ENCODE measurements at places on chromosomes 13 and 19.

DNA sequence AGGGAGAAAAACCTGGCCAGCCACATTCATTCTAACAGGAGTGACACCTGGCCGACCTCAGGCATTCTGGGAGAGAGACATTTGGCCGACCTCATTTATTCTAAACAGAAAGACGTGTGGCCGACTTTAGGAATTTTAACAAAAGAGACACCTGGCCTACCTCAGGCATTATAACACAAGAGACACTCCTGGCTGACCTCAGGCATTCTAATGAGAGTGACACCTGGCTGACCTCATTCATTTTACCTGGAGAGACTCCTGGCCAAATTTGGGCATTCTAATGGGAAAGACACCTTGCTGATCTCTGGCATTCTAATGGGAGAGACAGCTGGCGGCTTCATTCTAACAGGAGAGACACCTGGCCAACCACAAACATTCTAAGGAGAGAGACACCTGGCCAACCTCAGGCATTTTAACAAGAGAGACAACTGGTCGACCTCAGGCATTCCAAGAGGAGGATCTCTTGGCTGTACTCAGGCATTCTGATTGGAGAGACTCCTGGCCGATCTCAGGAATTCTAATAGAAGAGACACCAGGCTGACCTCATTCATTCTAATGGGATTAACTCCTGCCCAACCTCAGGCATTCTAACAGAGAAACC lies 1353.9 kb downstream of the UQCRFS1 start:
- DNase-seq: no peak

DNA sequence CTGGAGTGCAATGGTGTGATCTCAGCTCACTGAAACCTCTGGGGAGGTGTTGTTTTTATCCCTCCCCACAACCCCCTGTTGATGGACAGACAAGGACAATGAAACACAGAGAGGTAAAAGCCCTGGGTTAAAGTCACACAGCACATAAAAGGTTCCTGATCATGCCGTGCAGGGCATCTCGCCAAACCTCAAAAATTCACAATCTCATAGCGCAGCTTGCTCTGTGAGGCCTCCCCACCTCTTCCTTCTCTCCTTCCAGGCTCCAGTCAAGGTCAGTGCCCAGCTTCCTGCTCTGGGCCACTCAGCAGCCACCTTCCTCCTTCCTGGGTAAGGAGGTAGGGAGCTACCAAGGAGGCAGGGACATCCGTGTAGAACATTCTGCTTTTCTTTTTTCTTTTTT lies 2.3 kb downstream of the FUT2 start:
- DNase-seq: peak; percentile 20

GRCh38 chr13:67303661-67304333 lies 73.7 kb upstream of the PCDH9 start:
- no peak for DNase-seq

DNA sequence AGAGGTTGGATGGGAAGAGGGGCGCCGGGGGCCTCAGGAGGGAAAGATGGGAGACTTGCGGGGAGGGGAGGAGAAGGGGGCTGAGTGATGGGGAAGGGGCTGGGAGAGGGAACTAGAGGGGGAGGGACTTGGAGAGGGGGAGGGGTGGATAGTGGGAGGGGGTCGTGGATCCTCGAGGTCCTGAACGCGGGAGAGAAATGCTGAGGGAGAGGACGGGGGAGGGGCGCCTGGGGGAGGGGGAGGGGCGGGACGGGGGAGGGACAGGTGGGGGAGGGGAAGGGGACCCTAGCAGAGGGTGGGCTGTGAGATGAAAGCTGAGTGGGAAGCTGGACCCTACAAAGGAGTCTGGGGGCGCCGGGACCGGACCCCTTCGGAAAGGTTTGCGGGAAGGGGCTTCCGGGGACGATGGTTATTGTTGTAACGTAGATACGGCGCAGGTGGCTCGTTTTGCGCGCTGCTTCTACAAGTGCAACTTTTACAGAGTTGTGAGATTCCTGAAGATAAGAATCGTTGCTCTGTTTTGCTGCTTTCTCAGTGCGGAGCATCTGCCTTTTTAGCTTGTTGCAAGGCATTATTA lies 418 bp downstream of the ZNF444 start:
- no peak for DNase-seq

GRCh38 chr19:4732680-4733114 lies 9.1 kb upstream of the DPP9 start:
- peak; percentile 50 for DNase-seq

DNA sequence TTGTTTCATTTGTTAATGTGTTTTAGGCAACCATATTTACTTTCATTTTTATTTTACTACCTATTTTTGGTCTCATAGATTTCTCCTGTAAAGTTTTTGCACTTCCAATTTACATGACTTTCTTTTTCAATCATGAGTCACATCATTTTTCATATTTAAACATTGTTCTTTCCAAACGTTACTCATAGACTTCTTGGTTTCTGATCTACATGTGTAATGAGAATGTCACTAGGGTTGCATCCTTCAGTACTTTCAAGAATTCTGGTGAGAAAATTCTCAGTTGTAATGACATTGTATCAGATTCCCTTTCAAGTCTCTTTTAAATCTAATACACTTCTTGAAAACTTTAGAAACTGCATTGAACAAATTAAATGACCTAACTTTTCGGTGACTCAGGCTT lies 991.7 kb downstream of the EFNB2 start:
- no peak for DNase-seq

DNA sequence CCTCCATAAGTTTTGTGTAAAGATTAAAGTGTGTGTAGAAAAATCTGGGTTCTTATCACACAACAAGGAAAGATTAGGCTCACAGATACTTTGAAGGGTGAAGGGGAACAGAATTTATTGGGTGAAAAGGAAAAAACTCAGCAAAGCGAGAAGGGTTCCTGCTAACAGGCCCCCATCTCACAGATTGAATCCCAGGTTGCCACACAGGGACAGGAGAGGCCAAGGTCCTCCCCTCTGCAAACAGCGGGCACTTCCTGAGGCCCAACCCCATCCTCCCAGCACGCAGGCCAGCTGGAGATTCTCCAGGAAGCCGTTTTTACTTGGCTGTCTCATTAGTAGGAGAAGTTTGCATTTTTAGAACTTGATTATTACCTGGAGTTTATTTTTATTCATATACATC lies 15.2 kb upstream of the ERCC5 start:
- no peak for DNase-seq

DNA sequence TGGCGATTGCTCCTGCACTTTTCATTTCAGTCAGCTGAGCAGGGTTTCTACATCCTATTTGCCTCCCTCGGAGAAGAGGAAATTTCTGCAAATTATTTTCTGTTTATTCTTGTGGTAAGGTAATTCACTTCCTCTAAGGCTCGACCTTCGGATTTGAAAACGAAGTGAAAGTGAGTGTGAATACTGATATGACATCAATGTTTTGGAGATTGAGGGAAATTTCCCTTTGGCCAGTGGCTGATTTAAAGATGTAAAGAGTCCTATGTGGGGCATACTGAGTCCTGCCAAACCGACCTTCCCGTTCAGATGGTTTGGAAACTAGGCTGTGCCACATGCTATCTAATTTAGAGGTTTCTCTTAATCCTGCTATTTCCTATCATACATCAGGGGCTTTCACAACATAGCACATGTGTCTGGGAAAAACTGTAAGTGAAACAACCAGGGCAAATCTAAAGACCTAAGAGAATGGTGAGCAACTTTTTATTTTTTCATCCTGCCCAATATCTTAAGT lies 112.3 kb downstream of the POSTN start:
- DNase-seq: no peak

DNA sequence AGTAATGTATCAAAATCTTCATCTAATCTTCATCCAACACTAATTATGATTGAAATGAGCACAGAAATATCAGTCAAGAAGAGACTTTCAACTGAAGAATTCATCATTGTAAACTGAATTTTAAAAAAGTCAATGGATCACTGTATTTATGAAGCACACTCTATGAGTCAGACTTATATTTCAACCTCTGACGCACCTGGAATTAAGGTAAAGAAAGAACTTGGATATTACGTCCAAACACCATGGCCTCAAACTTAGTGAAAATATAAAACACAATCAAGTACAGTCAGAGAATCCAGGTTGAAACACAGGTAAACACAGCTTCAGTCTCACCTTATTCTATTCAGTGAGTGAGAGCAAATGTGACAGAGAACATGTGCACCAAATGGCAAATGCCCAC lies 39.5 kb downstream of the MIPEP start:
- DNase-seq: no peak

GRCh38 chr13:112574834-112575613 lies 12.9 kb downstream of the TUBGCP3 start:
- DNase-seq: no peak

- no peak for DNase-seq
Measured at GRCh38 chr19:55690109-55690768, 15.2 kb downstream of the EPN1 start.

DNA sequence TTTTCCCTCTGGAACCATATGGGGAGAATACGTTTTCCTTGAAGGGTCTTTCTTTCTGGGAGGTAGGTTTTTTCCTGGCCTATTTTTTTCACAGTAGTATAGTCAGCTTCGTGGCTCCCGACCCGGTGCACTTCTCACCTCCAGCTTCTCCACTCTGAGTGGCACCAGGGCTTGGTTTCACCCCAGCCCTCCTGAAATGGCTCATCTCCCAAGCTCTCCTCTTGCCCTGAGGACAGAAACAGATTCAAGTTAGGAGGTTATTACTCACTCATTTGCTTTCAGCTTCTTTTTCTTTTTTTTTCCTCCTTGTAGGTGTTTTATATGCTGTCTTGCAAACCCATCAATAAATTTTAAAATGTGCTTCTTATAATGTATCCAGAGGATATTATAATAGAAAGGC lies 199.3 kb downstream of the RFC3 start:
- no peak for DNase-seq

GRCh38 chr19:14391156-14391821 lies 10.0 kb downstream of the ADGRE5 start:
- no peak for DNase-seq

- no peak for DNase-seq
Measured at GRCh38 chr13:83327091-83327490, 555.2 kb downstream of the SLITRK1 start.

- no peak for DNase-seq
Measured at GRCh38 chr19:12828494-12828893, 5.9 kb downstream of the RTBDN start.

GRCh38 chr19:44003461-44004009 lies 778 bp downstream of the ZNF230 start:
- peak; percentile 25 for DNase-seq

DNA sequence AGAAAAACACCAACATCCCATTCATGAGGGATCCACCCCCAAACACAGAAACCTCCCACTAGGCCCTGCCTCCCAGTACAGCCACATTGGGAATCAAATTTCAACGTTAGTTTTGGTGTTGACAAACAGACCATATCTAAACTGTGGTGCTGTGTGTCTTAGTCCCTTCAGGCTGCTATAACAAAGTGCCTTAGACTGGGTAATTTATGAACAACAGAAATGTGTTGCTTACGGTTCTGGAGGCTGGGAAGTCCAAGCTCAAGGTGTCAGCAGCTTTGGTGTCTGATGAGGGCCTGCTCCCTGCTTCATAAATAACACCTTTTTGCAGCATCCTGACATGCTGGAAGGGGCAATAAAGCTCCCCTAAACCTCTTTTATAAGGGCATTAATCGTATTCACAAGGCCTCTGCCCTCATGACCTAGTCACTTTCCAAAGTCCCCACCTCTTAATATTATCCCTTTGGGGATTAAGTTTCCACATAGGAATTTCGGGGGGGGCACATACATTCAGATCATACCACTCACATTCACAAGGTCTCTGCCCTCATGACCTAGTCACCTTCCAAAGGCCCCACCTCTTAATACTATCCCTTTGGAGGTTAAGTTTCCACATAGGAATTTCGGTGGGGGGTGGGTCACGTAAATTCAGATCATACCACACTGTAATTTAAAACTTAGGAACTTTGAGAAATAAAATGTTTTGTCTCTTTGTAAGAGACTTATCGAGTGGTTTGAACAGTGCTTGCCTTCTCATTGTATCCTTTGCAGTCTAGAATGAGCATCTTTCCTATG lies 27.5 kb downstream of the ZNF507 start:
- no peak for DNase-seq

GRCh38 chr19:49128545-49129237 lies 9.3 kb downstream of the PPFIA3 start:
- no peak for DNase-seq

- DNase-seq: no peak
Measured at GRCh38 chr13:23901365-23901764, 4.1 kb upstream of the C1QTNF9B start.

GRCh38 chr19:8518536-8518935 lies 4.6 kb upstream of the ZNF414 start:
- DNase-seq: no peak

DNA sequence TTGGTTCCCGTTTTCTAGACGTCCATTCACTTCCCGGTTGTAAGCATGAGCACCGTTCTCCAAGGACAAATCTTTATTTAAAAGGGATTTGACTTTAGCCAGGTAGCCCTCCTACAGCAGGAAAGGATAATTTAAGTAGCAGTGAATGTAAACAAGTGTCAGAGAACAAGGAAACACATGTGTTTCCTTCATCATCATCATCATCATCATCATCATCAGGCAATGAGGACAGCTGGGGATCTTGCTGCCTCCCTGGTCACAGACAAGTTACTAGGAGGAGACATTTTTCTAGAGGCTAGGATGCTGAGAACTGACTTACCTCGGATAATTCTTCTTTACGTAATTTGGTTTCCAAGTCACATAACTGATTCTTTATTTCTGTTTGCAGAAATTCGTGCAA lies 14.3 kb downstream of the DNMT1 start:
- no peak for DNase-seq

DNA sequence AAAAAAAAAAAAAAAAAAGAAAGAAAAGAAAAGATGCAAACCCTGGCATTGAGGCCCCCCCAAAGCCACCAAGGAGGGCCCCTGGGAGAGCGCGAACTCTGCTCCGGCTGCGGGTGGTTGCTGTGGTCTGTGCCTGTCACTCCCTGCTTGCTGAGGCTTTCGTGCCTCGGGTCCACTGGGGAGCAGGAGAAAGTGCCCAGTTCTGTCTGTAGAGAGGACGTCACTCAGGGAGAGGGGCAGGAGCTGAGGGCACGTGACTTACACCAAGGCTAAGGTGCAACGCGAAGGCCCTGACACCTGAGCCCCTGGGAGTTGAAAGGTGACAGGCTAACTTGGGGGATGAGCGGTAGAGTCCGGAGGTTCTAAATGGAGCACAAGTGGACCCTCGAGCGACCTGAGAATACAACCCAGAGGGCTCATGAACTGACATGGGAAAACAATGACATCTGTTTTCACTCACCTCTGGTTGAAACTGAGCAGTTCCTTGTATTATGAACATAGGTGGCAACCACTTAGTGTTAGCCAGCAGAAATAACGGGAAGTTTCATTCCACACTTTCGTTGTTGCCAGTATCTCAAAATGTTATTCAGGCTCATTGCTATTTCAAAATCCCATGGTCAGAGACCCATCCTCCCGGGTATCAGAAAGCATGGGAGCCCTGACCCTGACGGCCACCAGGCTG lies 69.2 kb upstream of the TM9SF2 start:
- no peak for DNase-seq

- DNase-seq: no peak
Measured at GRCh38 chr19:17999684-18000479, 8.1 kb upstream of the ARRDC2 start.

GRCh38 chr13:41019578-41020347 lies 647 bp upstream of the ELF1 start:
- DNase-seq: no peak
